ENCODE measurements at places on chromosomes 3 and 15.
A peak's percentile ranks its signal among the peaks of the same experiment; 100 is the strongest.

- DNase-seq = no peak
Measured at GRCh38 chr3:82114589-82114988, 353.1 kb upstream of the GBE1 start.

- no peak for DNase-seq
Measured at GRCh38 chr3:184512621-184513020, 49.0 kb upstream of the EPHB3 start.

DNA sequence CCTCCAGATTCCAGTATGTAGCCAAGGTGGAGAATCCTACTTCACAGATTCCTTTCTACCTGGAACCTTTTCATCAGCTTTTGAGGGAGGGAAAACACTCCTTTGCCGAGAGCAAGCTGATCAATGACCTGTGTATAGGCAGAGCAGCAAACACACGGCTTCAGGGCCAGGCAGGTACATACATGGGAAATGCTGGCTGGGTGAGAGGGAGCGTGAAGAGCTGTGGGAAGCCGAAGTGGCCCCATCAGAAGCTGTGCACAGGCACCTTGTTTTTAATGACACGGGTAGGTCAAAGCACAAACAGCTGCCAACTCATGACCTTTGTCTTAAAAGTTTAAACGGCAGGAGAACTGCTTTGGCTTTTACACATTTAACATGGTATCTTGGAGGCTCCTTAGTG lies 25.3 kb downstream of the STARD5 start:
- no peak for DNase-seq

DNA sequence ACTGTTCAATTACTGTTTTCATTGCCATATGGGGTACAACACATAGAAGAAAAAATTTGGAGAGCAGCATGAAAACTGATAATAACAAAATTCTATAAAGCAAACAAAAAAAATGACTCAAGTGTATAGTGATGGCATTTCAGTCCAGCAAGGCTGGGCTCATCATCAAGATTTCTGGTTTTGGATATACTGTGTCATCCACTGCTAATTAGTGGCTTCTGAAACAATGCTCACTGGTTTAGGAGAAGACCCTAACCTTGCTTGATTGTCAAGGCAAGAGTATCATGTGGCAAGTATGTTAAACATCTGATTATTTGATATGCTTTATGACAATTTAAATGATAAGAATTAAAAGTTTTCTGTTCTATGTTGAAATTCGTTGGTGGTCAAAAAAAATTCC lies 96.9 kb downstream of the RFX7 start:
- no peak for DNase-seq

- no peak for DNase-seq
Measured at GRCh38 chr15:78322724-78323521, 17.2 kb upstream of the CRABP1 start.

DNA sequence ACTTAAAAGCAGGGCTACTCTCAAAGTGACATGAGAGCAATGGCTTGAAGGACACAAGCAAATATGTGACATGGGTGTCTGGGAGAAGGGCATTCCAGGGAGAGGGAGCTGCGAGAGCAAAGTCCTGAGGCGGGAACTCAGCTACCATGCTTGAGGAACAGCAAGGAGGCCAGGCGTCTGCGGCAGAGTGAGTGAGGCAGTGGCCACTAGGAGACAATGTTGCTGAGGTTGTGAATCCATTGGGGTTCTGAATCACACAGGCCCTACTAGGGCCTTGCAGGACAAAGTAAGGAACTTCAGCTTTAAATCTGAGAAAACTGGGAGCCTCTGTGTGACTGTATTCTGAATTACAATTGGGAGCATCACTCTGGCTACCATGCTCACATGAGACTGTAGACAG lies 94.1 kb upstream of the PRICKLE2 start:
- no peak for DNase-seq

DNA sequence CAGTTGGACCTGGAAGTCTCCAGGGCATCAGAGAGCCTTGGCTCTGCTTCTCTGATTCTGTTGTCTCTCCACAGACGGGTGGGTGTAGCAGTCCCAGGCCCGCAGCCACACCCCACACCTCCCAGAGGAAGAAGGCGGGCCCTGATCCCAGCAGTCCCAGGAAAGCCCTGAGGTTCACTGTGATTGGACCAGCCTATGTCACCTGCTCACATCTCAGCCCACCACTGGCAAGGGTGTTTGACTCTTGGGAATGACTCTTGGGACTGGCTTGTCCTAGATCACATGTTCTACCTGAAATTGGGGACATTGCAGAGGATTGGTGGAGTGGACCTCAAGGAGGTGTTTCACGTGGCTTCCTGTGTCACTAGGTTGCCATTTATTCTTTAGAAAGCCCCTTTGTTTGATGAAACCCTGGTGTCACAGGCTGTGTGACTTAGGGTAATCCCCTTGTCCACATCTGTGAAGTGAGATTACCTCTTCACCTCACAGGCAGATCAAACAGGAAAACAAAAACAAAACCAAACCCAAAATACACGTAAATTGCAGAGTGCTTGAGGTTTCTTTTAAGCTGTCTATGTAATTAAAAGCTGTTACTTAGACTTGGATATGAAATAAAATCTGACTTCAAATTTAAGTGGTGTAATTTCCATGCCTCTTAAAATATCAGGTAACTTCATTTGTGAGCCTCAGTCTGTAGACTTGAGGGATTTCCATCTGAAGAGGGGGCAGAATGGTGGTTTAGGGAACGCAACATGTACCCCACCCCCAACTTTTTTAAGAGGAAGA lies 26.7 kb downstream of the FLNB start:
- no peak for DNase-seq

DNA sequence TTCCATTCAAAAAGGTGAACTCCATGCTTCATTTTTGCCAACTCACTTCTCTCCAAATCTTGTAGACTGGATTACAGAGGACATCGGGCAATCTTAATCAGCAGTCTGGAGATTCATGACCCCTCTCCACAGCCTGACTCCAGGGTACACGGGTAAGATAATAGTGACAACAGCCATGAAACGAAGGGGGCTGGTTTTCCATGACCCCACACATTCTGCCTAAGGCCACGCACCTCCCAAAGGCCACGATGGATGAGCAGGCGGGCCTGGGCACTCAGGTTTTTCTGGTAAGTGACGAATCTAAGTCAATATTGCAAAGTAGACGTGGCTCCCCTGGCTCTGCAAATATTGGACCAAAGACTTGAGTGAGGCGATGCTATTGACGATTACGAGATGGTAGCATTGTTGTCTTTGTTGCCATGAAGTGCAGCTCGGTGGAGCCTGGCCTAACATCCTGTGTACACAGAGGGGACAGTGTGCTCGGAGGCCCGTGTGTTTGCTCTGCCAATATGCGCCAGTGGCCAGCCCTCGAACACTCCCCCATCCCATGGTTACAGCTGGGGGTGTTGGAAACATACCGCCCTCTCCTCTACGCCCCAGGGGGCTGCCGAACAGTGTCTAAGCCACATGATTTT lies 119.1 kb downstream of the OPA1 start:
- DNase-seq = no peak

DNA sequence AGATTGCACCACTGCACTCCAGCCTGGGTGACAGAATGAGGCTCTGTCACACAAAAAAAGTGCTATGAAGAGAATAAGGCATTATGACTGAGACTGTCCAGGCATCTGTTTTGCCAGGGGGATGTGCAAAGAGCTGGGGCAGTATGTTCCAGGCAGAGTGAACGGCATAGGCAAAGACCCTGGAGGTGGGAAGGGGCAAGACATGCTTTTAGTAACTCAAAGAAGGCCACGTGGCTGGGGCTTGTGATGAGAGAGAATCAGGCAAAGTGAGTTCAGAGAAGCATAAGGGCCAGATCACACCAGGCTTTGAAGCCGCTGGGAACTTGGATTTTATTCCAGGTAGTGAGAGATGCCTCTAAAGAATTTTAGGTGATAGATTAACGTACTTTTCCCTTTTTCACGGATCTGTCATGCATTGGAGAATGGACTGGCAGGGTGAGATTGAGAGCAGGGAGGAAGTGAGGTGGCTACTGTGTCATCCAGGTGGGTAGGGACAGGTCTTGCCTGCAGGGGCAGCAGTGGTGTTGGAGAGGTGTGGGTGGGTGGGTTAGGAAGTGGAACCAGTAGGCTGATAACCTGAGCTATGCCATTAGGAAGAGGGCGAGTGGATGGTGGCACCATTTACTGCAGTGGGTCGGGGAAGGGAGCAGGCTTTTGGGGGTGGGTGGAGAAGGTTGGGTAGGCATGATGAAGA lies 31.7 kb downstream of the ATP2B2 start:
- no peak for DNase-seq

- no peak for DNase-seq
Measured at GRCh38 chr3:155285936-155286335, 7.5 kb downstream of the STRIT1 start.

GRCh38 chr3:3172627-3173026 lies 6.9 kb downstream of the CRBN start:
- no peak for DNase-seq

DNA sequence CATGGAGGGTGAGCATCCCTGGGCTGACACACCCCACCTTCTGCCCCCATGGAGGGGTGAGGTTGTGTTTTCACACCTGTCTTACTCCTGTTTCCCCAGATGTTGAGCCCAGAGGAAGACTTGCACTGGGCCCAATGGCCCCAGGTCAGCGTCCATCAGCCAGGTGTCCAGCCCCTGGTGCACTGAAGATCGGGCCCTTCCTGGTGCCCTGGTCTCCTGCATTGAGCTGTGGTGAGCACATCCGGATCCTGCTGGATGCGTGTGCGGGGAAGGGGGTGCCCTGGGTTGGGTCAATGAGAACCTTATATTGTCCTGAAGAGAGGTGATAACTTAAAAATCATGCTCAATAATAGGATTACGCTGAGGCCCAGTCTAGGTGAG lies 227.3 kb downstream of the SNRPN start:
- no peak for DNase-seq

- peak; percentile 29 for DNase-seq
Measured at GRCh38 chr15:58369261-58369701, 62.5 kb upstream of the LIPC start.

DNA sequence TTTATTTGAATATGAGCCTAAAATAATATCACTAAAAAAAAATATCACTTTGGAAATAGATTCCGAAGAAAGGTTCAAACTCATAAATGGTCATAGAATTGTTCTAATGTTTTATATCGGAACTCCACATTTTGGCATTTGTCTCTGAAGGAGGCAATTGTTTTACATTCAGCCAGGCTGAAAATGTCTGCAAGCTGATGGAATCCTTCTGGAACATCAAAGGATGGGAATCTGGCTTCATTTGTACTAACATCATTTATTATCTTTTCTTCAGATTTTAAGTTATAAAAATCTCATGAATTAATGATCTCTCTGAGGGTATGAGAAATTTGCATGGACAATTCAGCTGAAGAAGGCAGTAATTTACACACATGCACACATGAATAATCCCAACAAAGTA lies 251.4 kb upstream of the RGMA start:
- no peak for DNase-seq

- DNase-seq = no peak
Measured at GRCh38 chr15:63192619-63193206, 3.3 kb downstream of the RAB8B start.

- DNase-seq = no peak
Measured at GRCh38 chr3:51943451-51944391, 1.6 kb downstream of the PARP3 start.

DNA sequence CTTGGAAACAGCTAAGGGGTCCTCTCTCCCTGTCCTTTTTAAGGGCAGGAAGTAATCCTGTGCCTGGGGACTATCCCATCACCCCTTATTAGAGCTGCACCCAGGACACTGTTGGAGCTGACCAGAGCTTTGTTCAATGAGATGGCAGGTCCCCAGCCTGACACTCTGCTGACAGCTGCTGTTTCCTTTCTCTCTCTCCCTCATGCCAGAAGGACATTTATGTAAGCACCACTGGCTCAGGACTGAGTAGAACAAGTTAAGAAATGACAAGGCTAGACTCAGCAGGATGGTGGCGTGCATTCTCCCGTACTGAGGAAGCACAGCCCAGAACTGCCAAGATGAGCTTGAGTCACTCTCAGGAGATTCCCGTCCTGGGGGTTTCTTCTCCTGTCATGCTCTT lies 17.3 kb downstream of the GJD2 start:
- DNase-seq = no peak

- DNase-seq = peak; percentile 22
Measured at GRCh38 chr3:154954757-154955156, 125.4 kb upstream of the MME start.

DNA sequence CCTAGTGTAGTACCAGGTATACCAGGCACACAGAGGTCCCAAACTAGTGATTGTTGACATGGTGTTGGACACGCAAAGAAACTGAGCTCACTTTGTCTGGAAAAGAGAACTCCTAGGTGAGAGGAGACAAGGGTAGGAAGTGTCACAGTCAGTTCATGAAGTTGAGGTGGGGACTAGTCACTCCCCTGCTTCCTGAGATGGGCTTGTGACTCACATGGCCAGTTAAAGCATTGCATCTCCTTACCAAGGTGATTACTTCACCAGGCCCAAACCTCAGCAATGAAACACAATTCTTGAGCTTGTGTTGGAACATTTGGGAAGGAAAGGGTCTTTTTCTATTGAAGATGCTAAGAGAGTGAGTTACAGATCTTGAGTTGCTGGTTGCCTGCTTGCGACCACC lies 49.2 kb upstream of the RAD18 start:
- no peak for DNase-seq

DNA sequence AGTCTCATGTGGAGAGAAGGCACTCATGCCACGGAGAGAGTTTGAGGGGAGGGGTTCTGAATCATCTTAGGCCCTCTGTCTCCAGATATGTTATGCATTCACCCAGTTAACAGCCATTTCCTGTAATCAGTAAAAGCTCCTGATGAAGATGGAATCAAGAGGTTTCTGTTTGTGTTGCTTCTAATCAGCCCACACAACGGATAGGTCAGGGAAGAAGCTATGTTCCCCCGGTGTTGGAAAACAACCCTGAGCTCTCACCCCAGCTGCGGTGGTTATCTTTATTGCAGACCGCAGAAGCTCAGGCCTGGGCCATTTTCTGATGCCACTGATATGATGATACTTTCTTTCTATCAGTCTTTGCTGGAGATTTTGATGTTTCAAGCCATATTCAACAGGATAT lies 338.5 kb upstream of the ONECUT1 start:
- no peak for DNase-seq

- DNase-seq = no peak
Measured at GRCh38 chr15:57924598-57924997, 140.9 kb downstream of the ALDH1A2 start.

GRCh38 chr3:32952369-32953077 lies 1.1 kb downstream of the CCR4 start:
- DNase-seq = no peak

DNA sequence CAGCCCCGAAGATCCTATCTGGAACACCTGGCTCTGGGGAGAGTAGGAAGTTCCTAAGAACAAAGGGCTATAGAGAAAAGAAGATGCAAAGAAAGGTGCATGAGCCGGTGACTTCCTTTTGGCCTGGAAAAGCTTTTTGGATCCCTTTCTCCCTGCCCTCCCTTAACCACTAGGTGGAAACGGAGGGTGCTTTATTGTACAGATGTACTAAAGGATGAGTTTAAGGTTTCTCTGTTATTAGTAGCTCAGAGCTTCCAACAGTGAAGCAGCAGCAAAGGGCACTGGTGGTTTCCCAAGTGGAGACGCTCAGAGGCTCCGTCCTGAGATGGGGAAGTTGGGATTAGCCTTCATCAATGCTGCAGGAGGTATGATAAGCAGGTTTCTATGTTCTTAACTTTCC lies 5.9 kb upstream of the ADGRG7 start:
- peak; percentile 65 for DNase-seq

- peak; percentile 82 for DNase-seq
Measured at GRCh38 chr3:39383045-39383880, at the start of gene SLC25A38. Gene SLC25A38 (plus strand): TSS chr3:39383370. CDS start chr3:39383725, 355 bp downstream.
